ENCODE measurements at places on chromosomes 16 and 17.
A peak's percentile ranks its signal among the peaks of the same experiment; 100 is the strongest.

GRCh38 chr16:1542166-1542500 is 8.7 kb downstream of the TMEM204 start:
- DNase-seq: no peak

- peak; percentile 96 for DNase-seq
Observed at GRCh38 chr17:66373944-66374817, 71.8 kb downstream of the PRKCA start.

GRCh38 chr17:59762049-59762823 is 54.8 kb downstream of the VMP1 start:
- no peak for DNase-seq

- DNase-seq: no peak
Observed at GRCh38 chr17:75920045-75920560, 15.4 kb upstream of the MRPL38 start.

DNA sequence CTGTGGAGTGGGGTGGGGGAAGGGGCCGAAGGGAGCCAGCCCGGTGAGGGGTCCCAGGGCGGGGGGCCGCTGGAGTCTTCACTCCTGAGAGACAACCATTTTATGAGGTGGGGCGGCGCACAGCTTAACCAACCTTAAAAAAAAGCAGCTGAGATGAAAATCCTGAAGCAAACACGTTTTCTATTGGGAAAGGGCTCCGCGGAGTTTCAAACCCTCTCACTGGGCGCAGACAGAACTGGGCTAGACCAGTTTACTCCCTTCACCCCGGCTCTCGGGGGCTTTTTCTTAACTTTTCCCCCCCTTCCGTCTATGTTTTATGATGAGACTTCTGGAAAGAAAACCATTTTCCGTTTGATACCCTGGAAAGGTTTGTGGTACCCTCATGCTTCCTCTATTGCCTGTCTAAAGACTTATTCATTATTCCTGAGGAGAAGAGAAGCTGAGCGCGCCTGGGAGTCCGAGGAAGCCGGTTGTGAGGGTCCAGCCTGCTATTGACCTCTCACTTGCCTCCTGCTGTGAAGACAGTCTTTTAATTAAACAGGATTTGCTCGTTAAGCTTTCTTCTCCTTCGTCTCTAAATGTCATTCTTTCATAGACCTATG is 482 bp upstream of the SSH2 start:
- no peak for DNase-seq

DNA sequence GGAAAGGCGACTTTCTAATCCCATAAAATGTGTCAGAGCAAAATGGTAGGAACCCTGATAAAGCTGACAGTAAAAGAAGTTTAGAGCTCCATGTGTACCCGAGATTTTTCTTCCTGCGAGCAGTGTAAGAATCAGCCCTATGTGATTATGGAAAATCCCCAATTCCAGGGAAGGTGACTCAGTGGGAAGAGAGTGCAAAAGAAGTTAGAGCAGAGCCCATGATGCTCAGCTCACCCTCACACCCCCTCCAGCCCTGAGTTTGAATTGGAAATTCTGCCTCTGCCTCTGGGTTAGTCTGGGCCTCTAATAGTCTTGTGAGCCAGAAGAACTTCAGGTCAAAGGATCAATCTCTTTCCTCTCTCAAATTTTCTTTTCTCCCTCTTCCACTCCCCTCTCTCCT is 12.5 kb downstream of the C17orf78 start:
- no peak for DNase-seq

DNA sequence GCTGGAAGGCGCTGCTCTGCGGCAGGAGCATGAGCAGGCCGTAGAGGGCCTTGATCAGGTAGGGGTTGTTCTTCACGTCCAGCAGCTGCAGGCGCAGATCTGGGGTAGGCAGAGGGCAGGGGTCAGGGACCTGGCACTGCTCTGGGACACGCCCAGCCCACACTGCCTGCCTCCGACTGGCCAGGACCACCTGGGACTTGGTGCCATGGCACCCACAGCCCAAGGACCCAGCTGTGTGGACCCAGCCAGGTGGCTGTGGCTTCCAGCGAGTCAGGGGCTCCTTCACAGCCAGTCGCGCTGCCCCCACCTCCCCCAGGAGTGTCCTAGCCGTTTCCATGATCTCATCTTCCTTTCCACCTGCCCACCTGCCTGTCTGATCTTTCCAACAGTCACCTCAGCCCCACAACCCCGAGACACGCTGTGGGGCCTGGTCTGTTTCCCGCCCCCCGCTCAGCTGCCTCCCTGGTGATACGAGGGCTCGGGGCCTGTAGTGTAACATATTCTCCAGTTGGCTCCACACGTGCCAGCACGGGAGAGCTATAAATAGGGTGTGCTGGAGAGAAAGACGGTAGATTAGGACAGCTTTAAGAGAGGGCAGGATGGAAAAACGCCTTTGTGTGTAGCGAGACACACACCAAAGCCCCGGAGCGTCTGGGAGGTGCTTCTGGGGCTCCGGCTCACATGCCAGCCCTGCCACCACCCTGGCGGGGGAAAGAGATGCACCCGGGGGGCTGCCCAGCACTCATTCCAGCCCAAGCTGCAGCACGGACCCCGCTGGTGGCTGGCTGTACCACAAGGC is 7.2 kb upstream of the MTSS2 start:
- peak; percentile 82 for DNase-seq

- DNase-seq: peak; percentile 47
Observed at GRCh38 chr16:4391631-4392381, 20.2 kb downstream of the VASN start.

DNA sequence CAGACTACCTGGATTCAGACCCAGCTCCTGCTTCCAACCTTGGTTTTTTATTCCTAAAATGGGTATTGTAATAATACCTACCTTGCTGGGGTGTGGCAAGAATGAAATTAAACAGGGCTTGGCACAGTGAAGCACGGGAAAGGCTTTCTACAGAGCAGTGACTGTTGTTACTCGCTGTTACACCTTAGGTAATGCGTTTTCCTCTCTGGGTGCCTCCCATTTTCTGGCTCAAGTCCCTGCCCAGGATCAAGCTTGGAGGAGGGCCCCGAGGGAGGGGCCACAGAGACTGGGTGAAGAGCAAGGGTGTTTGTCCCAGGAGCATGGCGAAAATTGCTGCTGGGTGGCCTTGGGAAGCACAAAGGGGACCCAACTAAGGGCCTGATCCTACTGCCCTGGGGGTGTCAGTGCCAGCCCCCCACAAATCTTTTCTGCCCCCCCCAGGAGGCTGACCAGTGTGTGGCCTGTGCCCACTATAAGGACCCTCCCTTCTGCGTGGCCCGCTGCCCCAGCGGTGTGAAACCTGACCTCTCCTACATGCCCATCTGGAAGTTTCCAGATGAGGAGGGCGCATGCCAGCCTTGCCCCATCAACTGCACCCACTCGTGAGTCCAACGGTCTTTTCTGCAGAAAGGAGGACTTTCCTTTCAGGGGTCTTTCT is 13.3 kb downstream of the MIEN1 start:
- DNase-seq: no peak

- no peak for DNase-seq
Observed at GRCh38 chr17:6505425-6506142, 50.8 kb downstream of the PITPNM3 start.

DNA sequence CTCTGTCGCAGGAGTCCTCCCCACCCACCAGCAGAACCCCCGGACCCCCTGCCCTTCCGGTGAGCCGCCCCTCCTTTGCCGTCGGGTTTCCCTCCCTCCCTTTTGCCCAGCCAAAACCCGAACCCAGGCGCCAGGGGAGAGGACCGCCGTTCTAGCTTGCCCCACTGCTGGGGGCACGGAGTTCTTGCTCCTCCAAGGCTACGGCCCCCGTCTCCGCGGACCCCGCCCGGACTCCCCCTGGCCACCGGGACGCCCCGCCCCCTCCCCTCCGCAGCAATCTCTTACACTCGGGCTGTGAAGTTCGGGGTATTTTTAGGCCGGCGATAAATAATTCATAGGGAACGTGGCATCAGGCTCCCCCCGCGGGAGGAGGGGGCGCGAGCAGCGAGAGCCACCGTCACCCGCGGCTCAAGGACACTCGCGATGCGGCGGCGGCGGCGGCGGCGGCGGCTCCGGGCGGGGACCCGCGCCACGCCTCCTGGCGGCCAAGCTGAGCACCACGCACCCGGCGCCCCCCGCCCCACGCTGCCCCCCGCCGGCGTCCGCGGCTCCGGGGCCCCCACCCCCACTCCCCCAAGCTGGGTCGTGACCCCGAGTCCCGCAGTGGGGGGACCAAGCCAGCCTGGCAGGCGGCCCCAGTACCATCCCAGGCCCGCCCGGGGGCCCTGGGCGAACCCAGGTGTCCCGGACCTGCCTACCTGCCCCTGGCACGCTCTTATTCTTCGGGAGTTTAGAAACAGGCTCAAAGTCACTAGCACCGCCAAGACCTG is at the start of gene GRIN2C:
Gene GRIN2C, minus strand, starts transcription at position 427 of the 770 bp plus-strand sequence. CDS start 4,793 bp downstream, outside the sequence.
- DNase-seq: no peak

DNA sequence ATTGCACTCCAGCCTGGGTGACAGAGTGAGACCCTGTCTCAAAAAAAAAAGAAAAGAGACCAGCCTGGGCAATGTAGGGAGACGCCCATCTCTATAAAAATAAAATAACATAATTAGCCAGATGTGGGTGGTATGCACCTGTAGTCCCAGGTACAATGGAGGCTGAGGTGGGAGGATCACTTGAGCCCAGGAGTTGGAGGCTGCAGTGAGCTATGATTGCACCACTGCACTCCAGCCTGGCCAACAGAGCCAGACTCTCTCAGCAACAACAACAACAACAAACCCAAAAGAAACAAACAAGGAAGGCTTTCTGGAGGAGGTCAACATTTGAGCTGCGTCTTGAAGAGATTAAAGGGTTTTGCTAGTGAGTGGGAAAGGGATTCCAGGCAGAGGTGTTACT is 8.3 kb downstream of the EEF2K start:
- DNase-seq: no peak

- DNase-seq: no peak
Observed at GRCh38 chr17:12622726-12623125, 43.0 kb upstream of the MYOCD start.

- no peak for DNase-seq
Observed at GRCh38 chr17:42543190-42544079, 7.4 kb downstream of the NAGLU start.

DNA sequence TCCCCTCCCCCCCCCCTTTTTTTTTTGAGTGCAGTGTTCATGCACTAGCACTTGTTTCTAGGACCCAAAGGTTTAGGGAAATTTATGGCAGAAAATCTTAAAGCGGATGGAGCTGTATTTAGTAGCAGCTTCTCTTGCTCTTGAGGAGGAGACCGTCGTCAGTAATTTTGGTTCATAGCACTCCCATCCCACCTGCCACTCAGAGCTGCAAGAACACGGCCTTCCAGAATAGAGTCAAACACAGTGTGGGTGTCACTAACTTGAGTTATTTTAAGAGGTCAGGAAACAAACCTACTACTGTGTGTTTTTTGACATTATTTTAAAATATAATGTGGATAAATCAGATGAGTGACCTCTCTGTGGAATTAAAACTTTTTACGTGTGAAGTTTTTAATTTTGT is 37.3 kb downstream of the SEC14L1 start:
- no peak for DNase-seq

DNA sequence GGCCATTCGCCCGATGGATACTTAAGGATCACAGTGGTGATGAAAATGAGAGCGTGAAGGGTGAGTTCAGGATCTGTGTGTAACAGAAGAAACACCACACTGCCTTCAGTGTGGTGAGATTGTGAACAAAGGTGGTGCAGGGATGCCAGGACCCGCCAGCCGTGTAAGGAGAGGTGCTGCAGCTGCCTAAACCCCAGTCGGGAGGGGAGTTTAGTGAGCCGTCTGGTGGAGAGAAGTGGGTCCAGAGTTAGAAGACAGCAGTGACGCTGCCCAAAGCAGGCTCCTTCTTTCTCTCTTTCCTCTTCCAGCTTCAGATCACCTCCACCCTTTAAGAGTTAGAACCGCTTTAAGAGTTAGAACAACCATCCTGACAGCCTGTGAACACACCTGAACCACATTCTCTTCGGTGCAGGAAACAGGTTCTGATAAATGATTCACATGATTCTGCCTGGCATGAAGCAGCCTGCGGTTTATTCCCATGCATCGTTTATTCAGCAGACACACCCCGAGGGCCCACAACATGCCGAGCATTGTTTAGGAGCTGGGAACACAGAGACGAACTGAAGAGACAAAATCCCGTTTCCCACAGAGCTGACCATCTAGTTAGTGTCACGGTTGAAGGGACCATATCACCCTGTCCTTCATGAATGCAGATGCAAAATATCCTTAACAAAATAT is 84.0 kb upstream of the DNAH17 start:
- peak; percentile 62 for DNase-seq

GRCh38 chr17:3907483-3908216 is 8.6 kb downstream of the P2RX1 start:
- DNase-seq: no peak

- no peak for DNase-seq
Observed at GRCh38 chr16:84964386-84965128, 46.8 kb downstream of the ZDHHC7 start.

DNA sequence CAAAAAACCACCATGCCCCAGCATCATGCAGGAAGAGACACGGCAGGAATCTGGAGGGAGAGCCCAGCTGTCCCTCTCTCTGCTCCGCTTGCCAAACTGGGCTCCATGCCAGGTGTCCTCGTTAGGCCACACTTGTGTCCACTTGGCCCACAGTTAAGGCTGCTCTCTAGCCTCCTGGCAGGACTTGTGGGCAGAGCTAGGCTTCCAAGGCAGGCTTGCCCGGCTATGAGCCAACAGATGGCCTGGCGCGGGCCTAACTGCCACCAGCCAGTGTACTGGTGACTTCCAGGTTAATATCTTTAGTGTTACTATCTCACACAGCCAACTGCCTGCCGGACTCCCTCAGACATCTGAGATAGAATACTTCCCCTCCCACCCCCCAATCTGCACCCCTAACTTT is 10.6 kb downstream of the ATP6V0D1 start:
- DNase-seq: no peak

- no peak for DNase-seq
Observed at GRCh38 chr17:78774453-78774852, 7.6 kb downstream of the CYTH1 start.

DNA sequence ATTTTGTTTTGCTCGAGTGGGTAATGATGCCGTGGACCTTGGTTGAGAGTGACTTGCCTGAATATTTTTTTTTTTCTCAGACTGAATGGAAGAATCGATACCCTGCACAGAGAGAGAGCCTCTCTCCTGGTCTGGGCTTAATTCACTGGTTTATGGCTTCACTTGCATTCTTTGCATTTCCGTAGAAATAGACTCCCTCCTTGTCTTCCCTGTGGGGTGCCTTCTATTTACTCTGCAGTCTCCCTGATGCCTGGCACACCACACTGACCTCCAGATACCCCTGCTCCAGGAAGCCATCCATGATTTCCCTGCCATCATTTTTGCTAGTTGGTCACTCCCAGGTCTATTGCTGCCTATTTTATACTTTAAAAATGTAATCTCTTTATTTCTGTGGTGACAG is 238.0 kb downstream of the SNX29 start:
- no peak for DNase-seq

Measured in Jurkat, Clone E6-1 (cell line).